Cardiac muscle cell (in vitro differentiated cells and primary cell): ENCODE measurements at places on chromosomes 1 and 21.
A peak's percentile ranks its signal among the peaks of the same experiment; 100 is the strongest.

DNA sequence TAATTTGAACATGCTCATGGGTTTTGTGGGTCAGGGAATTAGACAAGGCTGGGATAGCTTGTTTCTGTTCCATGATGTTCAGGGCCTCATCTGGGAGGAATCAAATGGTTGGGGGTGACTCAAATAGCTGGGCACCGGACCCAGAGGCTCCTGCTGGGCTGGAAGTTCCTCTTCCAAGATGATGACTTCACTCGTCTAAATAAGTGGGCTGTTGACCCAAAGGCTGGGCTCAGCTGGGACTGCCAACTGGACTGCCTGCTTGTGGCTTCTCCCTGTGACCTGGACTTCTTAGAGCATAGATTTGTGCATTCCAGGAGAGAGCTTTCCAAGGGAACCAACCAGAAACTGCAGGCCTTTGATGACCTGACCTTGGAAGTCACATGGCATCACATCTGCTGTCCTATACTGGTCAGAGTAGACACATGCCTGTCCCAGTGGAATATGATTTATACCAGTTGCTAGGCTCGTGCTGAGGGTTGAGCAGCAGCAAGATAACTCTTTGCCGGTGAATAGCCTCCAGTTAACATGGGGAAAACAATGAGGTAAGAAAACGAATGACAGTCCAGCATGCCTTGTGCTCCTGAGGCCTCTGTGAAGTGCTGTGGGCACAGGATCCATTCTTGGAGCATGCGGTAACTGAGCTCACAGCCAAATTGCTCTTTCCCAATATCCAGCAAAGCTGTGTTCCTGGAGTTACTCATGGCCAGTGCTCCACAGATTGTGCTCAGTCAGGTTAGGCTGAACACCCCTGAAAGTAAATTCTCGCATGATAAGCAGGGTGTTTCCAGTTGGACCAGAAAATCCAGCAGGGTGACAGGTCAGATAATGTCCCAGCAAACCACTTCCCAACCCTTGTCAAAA, 272.9 kb upstream of the TMEM51 start:
- no peak overlapping the region for H3K27ac ChIP-seq
- no peaks in the 10 kb centered on the region for H3K36me3 ChIP-seq
- no peaks in the 10 kb centered on the region for H3K27me3 ChIP-seq
- no peak for DNase-seq
- H3K4me1 ChIP-seq = peaks cover 4% of the 10 kb centered on the region

DNA sequence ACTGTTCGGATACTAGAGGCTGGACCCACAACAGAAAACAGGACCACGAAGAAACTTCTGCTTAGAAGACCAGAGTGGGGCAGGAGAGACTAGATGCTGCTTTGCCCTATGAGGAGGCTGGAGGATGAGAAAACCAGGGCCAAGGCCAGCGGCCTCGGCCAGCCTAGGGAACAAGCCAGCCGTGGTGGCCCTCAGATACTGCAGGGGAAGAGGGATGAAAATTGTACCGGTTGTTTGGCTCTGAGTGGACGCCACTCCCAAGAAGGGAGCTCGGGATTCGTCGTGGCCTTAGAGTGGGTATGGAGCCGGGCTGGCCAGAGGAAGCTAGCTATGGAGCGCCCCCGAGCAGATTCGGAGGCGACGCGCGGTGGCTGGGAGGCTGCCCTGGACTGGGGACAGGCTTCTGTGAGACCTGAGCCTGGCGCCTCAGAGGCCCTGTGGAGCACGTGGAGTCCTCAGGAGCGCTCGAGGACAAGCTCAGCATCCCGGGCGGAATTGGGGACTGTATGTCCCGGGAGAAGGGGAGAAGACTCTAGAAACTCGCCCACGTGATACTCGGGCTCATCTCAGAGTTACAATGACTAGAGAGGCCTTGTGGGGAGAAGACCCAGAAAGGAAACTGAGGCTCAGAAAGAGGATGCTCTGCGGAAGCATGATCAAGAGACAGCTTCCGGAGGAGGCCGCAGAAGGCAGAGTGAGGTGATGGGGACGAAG, 2.8 kb downstream of the PRRX1 start:
- no peaks in the 10 kb centered on the region for H3K36me3 ChIP-seq
- peaks cover 3% of the 10 kb centered on the region for H3K4me1 ChIP-seq
- H3K27ac ChIP-seq = no peak overlapping the region
- peaks cover 100% of the 10 kb centered on the region for H3K27me3 ChIP-seq
- no peak for DNase-seq

GRCh38 chr1:236604905-236605806, 840 bp upstream of the HEATR1 start:
- peaks cover 3% of the 10 kb centered on the region for H3K36me3 ChIP-seq
- no peak for DNase-seq
- H3K4me3 ChIP-seq = peak overlapping the region; percentile 94
- H3K4me1 ChIP-seq = peaks cover 15% of the 10 kb centered on the region
- H3K27me3 ChIP-seq = no peaks in the 10 kb centered on the region

GRCh38 chr1:10788592-10789006, 7.8 kb downstream of the CASZ1 start:
- H3K36me3 ChIP-seq = no peaks in the 10 kb centered on the region
- H3K4me3 ChIP-seq = no peak overlapping the region
- DNase-seq = peak; percentile 64

- peak overlapping the region; percentile 88 for H3K4me3 ChIP-seq
- H3K27me3 ChIP-seq = peaks cover 38% of the 10 kb centered on the region
Measured at GRCh38 chr1:236282425-236282716, 613 bp upstream of the ERO1B start.

GRCh38 chr1:3577300-3577699, 34.0 kb downstream of the MEGF6 start:
- H3K27ac ChIP-seq = no peak overlapping the region
- no peaks in the 10 kb centered on the region for H3K36me3 ChIP-seq
- no peaks in the 10 kb centered on the region for H3K27me3 ChIP-seq
- H3K4me3 ChIP-seq = no peak overlapping the region

- no peak overlapping the region for H3K27ac ChIP-seq
- no peak for DNase-seq
Measured at GRCh38 chr1:23756676-23757075, 13.4 kb downstream of the ELOA start.

DNA sequence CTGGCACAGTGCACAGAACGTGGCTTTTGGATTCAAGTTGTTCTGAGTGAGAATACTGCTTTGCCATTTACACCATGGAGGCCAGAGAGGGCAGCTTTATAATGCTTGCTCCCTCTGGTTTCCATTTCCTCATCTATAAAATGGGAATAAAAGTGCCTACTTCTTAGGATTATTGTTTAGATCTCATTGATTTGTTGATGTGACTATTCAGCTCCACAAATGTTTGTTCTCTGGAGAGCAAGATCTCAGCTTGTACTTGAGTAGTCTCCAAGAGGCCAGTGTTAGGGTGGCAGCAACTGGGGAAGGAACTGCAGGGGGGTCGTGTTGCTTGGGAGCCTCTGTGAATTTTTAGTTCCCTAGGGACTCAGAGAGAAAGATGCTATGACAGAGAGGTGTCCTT, 55.2 kb downstream of the YARS1 start:
- peaks cover 50% of the 10 kb centered on the region for H3K4me1 ChIP-seq
- no peaks in the 10 kb centered on the region for H3K36me3 ChIP-seq
- no peak overlapping the region for H3K4me3 ChIP-seq
- DNase-seq = no peak

GRCh38 chr1:201401700-201402099, 2.6 kb upstream of the LAD1 start:
- DNase-seq = no peak
- peak overlapping the region; percentile 20 for H3K27ac ChIP-seq
- no peak overlapping the region for H3K4me3 ChIP-seq
- peaks cover 5% of the 10 kb centered on the region for H3K36me3 ChIP-seq
- H3K27me3 ChIP-seq = peaks cover 2% of the 10 kb centered on the region

DNA sequence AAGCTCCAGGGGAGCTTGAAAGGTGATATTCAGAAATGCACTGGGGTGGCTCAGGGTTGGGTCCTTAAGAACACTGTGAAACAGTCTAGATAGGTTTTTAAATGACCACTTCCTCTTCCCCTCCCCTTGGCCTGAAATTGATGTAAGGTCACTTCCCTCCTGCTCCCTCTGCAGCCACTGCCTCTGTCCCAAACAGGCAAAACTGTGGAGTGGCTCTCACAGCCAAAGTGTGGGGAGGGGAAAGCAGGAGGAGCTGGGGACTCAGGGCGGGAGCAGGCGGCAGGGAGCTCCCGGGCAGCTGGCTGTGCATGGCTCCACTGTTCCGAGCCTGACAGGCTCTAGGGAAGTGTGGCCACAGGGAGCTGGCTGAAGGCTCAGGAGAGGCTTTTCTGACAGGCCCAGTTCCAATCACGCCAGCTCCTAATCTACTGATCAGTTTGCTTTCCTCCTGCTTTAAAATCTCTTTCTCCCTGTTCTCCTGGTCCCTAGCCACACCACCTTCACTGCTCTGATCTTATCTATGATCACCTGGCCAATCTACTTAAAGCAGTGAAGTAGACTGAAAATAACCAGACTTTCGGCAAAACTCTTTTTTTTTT, 5.1 kb upstream of the CSRP1 start:
- no peaks in the 10 kb centered on the region for H3K27me3 ChIP-seq
- DNase-seq = peak; percentile 91
- no peaks in the 10 kb centered on the region for H3K36me3 ChIP-seq
- H3K4me3 ChIP-seq = no peak overlapping the region

- DNase-seq = no peak
- H3K4me3 ChIP-seq = no peak overlapping the region
- H3K4me1 ChIP-seq = no peaks in the 10 kb centered on the region
- no peaks in the 10 kb centered on the region for H3K27me3 ChIP-seq
Measured at GRCh38 chr1:178275049-178275448, 181.1 kb downstream of the RASAL2 start.

DNA sequence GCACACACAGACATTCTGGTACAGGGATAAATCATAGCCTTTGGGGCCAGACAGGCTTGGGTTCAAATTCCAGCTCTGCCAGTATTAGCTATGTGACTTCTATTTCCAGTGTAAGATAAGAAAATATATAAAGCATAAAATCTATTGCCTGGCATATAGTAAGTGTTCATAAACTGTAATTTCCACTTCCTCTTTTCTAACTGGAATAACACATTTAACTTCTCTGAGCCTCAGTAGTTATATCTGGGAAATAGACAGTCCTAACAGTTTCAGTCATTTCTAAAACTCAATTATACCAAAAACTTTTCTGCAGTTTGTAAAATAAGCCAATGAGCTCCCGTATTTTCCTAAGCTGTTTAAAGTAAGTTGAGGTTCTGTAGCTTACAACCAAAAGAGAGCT, 351.4 kb downstream of the ZNF326 start:
- no peak overlapping the region for H3K4me3 ChIP-seq
- no peaks in the 10 kb centered on the region for H3K36me3 ChIP-seq
- H3K27ac ChIP-seq = no peak overlapping the region
- H3K27me3 ChIP-seq = no peaks in the 10 kb centered on the region
- no peak for DNase-seq
- H3K4me1 ChIP-seq = no peaks in the 10 kb centered on the region

GRCh38 chr1:172700556-172700955, 41.7 kb downstream of the FASLG start:
- no peak for DNase-seq
- no peak overlapping the region for H3K4me3 ChIP-seq
- peaks cover 4% of the 10 kb centered on the region for H3K4me1 ChIP-seq
- no peak overlapping the region for H3K27ac ChIP-seq
- no peaks in the 10 kb centered on the region for H3K27me3 ChIP-seq

DNA sequence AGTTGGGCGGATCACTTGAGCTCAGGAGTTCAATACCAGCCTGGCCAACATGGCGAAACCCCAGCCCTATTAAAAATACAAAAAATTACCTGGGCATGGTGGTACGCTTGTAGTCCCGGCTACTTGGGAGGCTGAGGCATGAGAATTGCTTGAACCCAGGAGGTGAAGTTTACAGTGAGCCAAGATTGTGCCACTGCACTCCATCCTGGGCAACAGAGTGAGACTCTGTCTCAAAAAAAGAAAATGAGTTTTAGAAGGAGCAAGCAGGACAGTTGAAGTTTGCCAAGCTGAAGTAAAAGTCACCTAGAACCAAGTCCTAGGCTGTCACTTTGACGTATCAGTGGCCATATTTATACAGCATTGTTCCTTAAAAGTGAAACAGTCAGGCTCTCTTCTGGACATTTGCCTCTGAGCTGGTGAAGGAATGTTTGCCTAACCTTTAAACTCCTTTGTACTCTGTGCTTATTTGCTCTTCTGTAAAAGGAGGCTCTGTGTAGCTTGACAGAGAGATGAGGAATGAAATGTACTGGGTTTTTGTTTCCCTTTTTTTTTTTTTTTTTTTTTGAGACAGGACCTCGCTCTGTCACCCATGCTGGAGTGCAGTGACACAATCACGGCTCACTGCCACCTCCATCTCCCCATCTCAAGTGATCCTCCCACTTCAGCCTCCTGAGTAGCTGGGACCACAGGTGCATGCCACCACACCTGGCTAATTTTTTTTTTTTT, 2.8 kb downstream of the RAB4A start:
- no peaks in the 10 kb centered on the region for H3K36me3 ChIP-seq
- H3K27me3 ChIP-seq = no peaks in the 10 kb centered on the region
- peaks cover 14% of the 10 kb centered on the region for H3K4me1 ChIP-seq
- no peak overlapping the region for H3K4me3 ChIP-seq

DNA sequence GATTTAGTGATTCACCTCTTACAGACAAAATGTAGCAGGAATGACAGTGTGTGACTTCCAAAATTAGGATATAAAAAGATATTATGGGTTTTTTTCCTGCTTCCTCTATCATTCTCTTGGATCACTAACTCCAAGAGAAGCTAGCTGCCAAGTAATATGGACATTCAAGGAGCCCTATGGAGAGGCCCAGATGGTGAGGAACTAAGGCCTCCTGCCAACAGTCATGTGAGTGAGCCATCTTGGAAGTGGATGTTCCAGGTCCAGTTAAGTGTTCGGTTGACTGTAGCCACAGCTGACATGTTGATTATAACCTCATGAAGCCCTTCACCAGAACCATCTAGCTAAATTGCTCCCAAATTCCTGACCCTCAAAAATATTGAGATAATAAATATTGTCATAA, 38.8 kb downstream of the CD160 start:
- peaks cover 9% of the 10 kb centered on the region for H3K36me3 ChIP-seq
- no peak overlapping the region for H3K4me3 ChIP-seq

- H3K27ac ChIP-seq = no peak overlapping the region
- DNase-seq = no peak
- H3K27me3 ChIP-seq = no peaks in the 10 kb centered on the region
- no peaks in the 10 kb centered on the region for H3K36me3 ChIP-seq
- no peaks in the 10 kb centered on the region for H3K4me1 ChIP-seq
Measured at GRCh38 chr21:39148975-39149374, 34.3 kb downstream of the PSMG1 start.

DNA sequence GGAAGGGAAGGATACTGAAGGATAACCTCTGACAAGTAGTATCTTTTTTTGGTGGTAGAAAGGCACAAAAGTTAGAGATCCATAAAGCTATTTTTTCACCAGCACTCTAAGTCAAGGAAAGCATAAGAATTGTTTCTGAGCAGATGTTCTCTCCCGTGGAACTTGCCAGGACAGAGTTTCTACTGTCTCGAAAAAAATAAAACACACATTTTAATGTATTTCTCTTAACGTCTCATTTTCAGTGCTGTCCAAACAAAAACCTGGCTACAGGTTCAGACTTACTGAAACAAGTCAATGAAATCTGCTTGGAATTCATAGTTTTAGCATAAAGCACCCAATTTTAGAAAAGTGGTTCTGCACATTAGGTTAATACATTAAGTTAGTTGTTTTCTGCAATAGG, 338.3 kb downstream of the LTN1 start:
- DNase-seq = no peak
- H3K27ac ChIP-seq = no peak overlapping the region
- no peak overlapping the region for H3K4me3 ChIP-seq
- H3K36me3 ChIP-seq = no peaks in the 10 kb centered on the region

GRCh38 chr1:229410692-229411433, 23.0 kb downstream of the ACTA1 start:
- DNase-seq = peak; percentile 58
- H3K27me3 ChIP-seq = peaks cover 26% of the 10 kb centered on the region
- peaks cover 12% of the 10 kb centered on the region for H3K4me1 ChIP-seq
